Stimulated activated CD4-positive, alpha-beta T cell treated with anti-CD3 and anti-CD28 coated beads, Interleukin-12 subunit alpha, Interleukin-12 subunit beta, amount 100 ng/mL, for 48 hours (primary cell): ENCODE measurements at places on chromosomes 2 and 18.

- DNase-seq, result no peak
Measured at GRCh38 chr2:145635706-145636427, 1115.9 kb upstream of the ZEB2 start.

DNA sequence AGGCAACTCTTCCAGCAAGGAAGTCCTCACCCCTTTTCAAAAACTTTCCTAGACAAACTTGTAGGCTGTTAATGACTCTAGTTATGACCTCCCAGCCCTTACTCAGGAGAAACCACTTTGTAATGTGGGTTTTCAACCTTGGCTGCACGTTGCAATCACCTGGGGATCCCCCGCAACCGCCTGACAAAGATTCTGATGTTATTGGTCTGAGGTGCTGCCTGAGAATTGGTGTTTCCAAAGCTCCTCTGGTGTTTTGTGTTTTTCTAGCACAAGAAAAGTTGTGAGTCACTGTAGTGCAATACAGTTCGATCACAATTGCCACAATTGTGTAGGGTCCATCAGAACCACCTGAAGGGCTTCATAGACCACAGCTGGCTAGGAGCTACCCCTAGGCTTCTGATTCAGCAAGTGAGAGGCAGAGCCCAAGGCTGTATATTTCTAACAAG is 121.6 kb downstream of the SP100 start:
- DNase-seq, result peak; percentile 8

- no peak for DNase-seq
Measured at GRCh38 chr2:135916207-135916606, 40.0 kb upstream of the MCM6 start.

GRCh38 chr2:156057647-156058046 is 274.9 kb downstream of the NR4A2 start:
- no peak for DNase-seq

GRCh38 chr18:46338766-46339165 is 234.6 kb downstream of the HAUS1 start:
- DNase-seq, result no peak

DNA sequence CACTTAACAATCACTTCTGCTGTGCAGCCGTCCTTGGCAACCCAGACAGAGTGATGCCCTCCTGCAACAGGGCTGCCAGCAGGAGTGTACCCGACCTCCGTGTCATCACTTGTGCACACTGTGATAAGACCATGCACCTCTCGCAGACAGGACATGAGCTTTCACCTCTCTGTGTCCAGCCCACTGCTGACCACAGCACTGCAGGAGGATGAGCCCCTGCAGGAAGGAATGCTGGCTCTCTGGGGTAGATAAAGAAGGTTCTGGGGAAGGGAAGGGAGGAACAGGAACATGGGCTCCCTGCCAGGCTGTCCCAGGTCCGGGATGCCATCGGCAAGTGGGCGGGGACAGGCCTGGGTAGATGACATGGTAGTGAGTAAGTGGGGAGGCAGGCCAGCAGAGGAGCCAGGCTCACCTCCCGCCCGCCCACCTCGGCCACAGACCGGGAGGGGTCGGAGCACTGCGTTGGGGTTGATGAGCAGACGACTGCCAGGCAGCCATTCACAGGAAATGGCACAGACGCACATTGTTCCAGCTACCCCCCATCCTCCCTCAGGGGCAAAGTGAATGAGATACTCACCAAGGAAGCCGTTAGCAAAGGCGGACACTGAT is 18.6 kb upstream of the COL6A3 start:
- peak; percentile 83 for DNase-seq

- no peak for DNase-seq
Measured at GRCh38 chr2:12424809-12425208, 291.9 kb upstream of the TRIB2 start.

GRCh38 chr2:127820080-127820668 is 9.2 kb upstream of the WDR33 start:
- DNase-seq, result no peak

DNA sequence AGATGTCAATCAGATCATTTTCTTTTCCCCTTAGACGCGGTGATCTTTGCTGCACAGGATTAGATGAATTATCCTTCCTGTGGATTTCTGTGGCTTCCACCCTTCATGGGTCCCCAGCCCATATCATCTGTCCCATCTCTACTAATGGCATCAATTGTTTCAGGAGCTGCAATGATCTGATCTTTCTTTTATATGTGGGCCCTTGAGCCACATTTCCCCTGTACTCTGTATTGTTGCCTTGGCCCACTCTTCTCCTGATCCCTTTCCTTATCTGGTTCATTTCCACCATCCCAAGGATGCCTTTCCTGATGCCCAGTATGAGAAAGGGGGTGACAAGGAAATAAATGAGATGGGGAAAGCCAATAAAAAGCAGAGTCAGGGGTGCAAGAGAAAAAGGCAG is 24.7 kb downstream of the SP140 start:
- no peak for DNase-seq

DNA sequence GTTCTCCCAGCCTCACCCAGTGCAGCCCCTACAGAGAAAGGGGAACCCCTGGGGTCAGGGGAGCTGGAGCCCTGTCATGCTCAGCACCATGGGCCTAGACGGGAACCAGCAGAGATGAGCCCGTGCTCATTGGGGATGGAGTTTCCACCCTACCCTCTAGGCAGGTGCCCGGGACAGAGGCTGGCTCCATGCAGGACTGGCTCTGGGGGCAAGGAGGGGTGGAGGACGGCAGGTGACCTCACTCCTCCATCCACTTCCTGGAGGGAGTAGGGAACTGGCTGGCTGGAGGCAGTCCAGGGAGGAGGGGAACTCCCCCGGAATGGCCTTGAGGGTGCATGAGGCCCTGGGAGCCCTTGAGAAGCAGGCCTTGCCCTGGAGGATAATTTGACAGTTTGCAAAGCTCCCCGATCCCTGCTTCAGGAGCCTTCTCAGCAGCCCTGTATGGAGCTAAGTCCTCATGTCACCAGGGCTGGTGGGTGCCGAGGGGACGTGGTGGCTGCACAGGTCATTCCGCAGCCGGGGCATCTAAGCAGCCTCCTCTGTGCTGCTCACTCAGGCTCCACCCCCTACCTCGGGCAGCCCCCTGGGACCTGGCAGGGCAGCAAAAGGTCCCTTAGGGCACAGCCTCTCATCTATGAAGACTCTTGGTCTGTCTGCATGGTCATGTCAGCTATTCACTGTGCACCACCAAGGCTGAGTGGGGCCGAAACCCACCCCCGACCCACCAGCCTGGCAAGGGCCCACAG is 2.1 kb downstream of the NEURL3 start:
- DNase-seq, result no peak

DNA sequence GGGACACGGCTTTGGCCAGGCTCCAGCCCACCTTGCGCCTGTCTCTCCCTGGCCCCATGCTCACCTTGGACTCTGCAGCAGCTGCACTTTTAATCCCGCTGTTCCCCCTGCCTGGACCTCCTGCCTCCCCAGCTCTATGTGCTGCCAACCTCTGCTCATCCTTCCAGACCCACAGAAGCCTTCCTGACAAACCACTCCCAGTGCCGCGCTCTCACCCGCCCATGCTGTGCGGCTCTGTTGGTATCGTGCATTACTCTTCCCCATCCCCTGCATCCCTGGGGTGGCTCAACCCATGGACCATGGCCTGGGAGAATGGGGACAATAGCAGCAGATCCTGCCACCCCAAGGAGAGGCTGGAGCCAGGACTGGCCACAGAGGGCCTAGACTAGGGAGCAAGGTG is 303.6 kb downstream of the CELF4 start:
- DNase-seq, result no peak

- DNase-seq, result no peak
Measured at GRCh38 chr18:44741085-44741484, 60.4 kb downstream of the SETBP1 start.

DNA sequence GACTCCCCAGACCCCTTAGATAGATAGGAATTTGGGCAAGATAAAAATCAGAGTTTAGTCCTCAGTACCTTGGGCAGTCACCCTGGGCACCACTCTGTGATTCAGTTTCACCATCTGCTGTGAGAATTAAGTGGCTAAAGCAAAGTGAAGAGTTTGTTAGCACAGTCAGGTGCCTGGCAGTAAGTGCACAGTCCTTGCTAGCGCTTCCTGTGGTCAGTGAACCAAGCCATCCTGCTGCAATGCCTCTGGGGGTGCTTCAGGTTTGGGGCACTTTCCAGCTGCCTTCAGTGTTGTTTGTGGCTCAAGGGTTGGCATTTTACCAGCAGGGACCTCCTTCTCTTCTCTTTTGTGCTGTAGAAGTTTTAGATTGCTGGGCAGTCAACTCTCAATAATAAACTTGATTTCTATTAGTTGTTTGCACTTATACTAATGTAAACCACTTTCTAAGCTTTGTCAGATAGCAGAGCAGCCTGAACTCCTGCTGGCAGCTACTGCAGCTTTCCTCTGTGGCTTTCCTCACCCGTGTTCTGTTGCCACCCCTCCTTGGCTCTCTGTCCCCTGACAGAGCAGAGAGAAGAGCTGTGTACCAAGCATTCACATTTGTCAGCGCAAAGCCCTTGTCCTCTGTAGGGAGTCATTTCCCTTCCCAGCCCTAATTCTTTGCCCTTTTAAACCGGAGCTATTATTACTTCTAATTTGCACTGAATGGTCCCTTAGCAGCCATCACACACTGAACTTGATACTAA is 48.4 kb upstream of the RMP24 start:
- DNase-seq, result no peak

DNA sequence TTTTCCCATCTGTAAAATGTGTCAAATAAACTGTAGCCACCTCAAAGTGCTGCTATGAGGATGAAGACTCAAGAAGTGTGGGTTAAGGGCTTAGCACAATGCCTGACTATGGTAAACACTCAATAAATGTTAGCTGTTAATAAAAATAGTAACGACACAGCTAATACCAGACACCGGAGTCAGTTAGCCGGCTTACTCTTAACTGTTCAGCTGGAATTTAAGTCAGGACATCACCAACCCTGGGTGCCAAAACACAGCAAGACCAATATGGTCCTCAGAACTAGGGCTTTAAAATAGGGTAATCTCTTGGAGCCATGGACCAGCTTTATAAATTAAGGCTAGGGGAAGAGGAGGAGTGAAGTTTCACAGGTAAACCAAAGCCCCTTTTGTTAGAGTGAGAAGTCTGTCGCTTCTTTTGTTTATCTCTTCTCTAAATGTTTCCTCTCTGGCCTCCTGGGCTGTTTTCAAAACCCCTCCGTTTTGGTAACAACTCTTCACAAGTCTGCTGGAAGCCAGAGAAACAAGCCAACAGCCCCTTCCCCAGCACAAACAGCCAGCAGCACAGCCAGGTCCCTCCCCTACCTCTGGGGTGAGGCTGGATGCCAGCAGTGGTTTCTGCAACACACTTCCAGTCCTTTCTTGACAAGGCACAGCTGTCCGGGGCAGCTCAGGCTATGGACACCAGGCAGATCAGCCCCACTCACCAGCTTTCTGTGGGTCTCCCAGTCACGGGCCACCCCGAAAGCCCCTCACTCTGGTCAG is 13.8 kb upstream of the FZD7 start:
- DNase-seq, result no peak

GRCh38 chr2:100939445-100939844 is 62.6 kb upstream of the RPL31 start:
- no peak for DNase-seq
